ENCODE measurements at places on chromosomes 1 and 21.

DNA sequence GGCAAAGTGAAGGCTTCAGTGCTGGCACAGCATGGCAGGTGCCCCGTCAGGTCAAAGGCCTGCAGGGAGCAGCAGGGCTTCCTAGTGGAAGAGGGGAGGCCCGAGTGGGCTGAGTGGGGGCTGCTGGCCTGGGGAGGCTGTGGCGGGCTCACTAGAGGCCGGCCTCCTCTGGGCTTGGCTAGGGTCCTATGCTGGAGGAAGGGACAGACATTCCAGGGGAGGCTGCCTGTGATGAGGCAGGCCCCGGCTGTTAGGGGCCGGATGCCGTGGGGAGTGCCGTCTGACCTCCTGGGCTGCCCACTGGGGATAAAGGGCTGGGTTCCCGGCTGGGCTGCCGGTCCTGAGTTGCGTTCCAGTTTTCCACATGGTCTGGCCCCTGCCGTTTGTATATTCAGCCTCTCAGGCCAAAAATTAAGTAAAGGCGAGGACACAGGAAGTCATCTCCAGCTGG lies 21.1 kb downstream of the PRXL2B start:
- DNase-seq, result no peak

DNA sequence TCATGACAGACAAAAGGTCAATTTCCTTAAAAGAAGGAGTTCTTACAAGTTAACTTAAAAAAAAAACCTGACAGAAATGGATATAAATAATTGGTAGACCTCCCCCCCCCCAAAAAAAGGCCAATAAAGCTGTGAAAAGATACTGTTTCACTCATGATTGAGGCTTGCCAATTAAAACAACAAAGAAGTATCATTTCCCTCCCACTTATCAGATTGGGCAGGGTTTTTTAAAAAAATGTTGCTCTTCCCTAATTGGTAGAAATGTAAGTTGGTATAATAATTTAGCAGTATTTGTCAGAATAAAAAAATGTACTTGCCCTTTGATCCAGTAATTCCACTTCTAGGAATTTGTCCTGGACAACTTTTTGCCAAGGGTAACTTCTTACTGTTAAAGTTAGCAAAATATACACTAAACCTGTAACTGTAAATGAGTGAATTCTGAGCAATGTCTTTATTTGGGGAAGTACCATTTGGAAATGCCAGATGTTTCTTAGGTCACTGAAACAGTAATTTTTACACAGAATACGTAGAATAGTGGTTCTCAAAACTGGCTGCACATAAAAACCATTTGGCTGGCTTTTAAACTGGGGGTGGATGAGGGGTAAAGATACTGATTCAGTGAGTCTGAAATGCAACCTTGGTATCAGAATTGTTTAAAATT lies 17.5 kb downstream of the RNF2 start:
- DNase-seq, result no peak

GRCh38 chr21:42230178-42230577 lies 11.2 kb downstream of the ABCG1 start:
- DNase-seq, result no peak

GRCh38 chr1:235583511-235584001 lies 66.0 kb downstream of the GNG4 start:
- DNase-seq, result peak; percentile 95

DNA sequence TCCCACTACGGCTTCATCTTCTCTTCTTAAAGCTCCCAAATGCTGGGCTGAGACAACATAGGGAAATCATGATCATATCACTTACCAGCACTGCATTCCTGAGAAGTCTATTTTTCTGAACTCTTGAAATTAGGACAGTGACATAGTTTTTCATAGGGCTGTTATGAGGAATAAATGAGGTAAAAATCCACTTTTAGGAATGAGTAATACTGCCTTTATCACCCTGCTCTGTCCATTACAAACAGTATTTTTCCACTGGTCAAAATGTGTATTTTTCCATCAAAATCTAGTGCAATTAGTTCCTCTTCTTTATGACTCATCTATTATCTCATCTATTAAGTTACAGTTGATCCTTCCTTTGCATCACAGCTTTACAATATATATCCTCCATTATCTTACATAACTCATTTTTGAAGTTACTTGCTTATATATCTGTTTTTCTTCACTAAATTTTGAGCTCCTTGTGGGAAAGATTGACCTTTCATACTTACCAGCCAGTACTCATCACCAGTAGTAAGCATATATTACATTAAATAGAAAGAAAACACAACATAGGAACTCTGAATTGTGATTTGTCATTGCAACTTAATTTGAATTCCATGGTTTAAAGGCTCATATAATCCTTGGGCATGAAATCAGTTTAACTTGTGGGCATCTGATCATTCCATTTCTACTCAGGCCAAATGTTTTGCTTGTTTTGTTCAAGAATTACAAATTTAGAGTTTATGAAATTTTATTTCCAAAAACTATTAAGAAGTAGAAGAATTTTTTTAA lies 37.1 kb downstream of the PRRX1 start:
- DNase-seq, result no peak

- DNase-seq, result no peak
Measured at GRCh38 chr1:110393286-110393685, 2.5 kb upstream of the SLC16A4 start.

DNA sequence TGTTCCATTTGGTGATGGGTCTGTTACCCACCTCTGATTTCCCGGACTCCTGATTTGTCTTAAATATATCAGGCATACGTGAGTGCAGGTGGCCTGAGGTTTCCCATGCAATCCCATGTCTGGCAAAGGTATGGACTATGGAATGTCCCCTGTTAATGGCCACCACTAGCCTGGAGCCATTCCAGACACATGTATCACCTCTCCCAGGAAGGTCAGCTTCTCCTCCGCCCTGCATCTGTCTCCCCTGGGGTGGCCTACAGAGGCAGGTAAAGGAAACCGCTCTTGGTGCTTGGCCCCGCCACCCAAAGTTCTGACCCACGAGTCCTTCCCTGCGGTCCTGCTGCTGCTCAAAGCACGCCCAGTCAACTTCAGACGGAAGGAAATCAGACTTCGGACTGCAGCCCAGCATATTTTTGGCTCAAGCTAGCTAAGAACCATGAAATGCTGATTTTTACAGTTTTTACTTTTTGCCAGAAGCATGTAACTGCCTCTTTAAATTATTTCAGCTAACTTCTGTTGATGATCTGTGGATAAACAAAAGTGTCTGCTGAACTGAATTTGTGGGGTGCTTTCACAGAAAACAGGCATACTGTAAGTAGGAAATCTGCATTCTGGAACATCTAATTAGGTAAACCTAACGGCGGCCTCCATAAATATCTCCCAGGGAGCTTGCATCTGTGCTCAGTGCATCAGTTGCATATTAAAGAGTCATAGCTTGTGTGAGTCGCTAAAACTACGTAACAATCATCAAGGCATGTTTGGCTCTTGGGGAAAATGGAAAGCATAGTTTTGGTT lies 105.9 kb downstream of the PCP4 start:
- no peak for DNase-seq

DNA sequence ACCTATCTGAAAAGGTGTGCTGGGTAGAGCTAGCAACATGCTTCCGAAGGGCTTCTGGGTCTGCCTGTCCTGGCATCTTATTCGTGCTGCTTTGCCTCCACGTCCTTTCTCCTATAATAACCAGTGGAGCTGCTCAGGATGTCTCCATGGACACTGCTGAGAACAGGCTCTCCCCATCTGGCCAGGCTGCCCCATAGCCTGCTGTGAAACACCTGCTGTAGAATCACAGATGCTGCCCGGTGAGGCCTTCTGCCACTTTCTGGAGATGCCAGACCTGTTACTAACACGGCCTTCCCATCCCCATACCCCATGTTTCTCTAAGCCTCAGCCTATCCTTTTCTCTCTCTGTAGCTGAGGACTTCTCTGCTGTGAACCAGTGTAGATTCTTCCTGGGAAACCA lies 120.5 kb downstream of the IER5 start:
- no peak for DNase-seq

GRCh38 chr1:177566495-177566894 lies 395.7 kb downstream of the BRINP2 start:
- no peak for DNase-seq

- DNase-seq, result no peak
Measured at GRCh38 chr21:28754862-28755261, 237.8 kb downstream of the LTN1 start.

DNA sequence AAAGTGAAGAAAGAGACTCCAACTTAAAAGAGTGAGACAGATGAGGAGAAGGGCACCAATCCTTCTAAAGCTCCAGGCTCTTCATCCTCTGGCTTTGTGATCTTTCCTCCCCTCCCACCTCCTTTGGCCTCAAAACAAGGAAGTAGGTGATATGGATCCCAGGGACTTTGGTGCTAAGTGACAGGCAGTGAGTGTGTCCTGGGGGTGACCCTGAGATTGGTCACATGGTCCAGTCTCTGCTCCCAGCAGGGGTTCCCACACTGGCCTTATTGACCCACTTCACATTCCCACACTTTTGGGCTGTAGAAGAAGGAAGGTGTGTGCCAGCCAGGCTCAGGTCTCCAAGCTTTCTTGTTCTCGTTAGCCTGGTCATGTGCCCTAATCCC lies 401.2 kb upstream of the PROX1 start:
- no peak for DNase-seq

- DNase-seq, result no peak
Measured at GRCh38 chr21:19120591-19120990, 717.0 kb upstream of the TMPRSS15 start.

DNA sequence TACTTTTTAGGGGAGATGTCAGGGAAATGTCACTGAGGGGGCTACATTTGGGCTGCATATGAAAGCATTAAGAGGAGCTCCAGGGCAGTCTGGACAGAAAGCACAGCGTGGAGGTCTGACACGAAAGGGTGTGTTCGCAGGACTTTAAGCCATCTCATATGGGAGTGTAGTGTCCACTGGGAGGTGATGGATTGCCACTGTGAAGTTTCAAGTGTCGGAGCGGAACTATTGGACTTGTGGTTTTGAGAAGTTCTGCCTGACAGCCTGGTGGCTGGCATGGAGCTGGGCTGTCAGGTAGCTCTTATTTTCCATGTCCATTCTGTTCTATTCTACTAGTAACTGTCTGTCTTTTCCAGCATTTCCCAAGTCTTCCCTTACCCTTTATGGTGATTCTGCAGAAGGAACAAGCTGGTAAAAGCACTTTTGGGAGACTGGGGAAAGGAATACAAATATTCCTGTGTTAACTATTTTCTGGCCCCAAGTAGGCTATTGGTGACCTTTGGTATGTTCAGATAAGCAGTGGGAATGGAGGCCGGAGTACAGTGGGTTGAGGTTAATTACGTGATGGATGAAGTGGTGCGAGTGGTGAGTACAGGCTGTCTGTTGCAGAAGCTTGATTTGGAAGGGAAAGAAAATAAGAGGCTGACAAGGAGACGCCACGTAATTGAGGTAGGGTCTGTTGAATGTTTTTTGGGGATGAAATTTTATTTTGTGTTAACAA lies 19.3 kb downstream of the B3GALT5 start:
- no peak for DNase-seq

GRCh38 chr1:116997636-116998035 lies 3.9 kb upstream of the CD101 start:
- DNase-seq, result no peak

- no peak for DNase-seq
Measured at GRCh38 chr1:47510282-47510811, 72.5 kb downstream of the FOXD2 start.

DNA sequence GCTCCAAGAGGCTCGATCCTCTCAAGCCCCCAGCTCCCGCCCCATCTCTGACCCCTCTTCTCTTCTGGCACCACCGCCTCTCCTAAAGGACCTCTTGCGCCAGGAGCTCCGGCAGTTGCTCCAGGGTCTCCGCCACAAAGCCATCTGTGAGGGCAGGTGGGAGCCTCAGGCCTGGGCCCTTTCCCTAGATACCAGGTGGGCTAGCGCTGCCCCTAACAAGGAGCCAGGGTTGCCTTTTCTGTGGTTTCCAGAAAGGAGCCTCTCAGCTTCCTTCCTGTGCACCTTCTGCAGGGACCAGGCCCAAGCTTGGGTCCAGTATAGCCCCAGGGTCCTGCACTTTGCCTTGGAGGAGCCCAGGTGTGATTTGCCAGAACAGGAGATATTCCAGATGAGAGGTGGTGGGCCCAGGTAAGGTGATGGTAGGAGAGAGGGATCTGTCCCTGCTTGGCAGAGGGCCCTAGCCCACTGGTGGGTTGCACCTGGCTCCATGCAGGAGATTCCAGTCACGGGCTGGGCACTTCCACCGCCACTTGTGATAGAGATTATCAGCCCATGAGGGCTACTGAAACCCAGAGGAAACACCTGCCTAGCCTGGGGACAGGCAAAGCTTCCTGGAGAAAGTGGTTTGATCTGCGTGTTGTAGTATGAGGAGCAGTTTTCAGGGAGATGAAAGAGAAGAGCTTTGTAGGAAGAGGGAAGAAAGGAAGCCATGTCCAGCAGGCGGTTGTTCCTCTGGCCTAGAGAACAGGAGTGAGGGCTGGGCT lies 1.0 kb downstream of the CCDC24 start:
- no peak for DNase-seq

- DNase-seq, result no peak
Measured at GRCh38 chr1:110155878-110156522, 5.7 kb downstream of the SLC6A17 start.

DNA sequence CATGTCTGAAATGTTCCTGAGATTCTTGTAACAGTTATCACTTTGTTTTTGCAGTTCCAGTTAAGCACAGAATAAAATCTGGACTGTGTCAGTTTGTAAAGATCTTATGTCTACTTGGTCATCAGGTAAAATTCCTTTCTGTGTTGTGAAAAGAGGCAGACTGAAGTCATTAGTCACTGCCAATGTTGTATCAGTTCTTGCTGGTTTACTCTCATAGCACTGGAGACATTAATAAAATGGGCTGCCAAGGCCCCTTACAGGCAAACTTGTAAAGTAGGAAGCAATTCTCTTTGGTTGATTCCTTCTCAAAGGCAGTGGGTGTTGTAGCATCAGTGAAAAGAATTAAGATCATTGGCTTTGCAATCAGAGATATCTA lies 61.4 kb upstream of the ST6GALNAC3 start:
- no peak for DNase-seq

GRCh38 chr1:104156738-104157137 lies 407.0 kb downstream of the AMY1C start:
- DNase-seq, result no peak

DNA sequence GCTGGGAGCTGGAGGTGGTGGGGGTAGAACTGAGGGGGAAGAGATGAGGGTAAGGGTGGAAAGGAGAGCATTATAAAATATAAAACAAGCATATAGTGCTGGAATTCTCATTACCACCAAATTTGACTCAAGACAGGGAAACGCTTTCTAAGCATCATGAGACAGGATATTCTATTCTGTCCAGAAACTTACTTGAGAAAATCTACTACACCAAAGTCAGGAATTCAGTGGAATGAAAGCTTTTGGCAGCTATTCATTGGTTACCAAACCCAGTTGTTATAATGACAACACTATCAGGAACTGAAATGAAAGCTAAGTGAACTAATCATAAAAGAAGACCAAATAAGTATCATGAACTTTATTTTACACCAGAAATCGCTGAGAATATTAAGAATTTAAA lies 14.5 kb downstream of the AIDA start:
- no peak for DNase-seq
